ENCODE measurements at places on chromosomes 3 and 15.

- DNase-seq: no peak
Observed at GRCh38 chr3:97636465-97636864, 128.1 kb upstream of the ARL6 start.

GRCh38 chr3:194323785-194324735 is 27.1 kb downstream of the CPN2 start:
- DNase-seq: peak; percentile 88

DNA sequence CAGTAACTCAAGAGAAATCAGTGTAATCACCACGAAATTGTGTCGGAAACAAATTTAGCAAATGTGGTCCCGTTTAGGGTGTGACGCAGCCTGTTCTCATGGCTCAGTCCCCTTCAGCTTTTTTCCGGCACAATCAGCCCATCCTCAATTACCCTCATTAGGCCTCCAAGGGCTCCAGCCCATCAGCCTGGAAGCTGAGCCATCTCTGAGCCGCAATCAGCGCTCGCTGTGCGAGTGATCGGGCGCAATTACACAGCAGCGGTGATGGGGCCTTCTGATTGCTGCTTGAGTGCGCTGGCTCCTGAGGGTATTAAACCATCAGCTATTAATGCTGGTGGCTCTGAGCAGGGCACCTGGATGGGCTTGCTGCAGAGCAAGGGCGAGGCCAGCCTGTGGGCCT is 55.6 kb downstream of the PLXNA1 start:
- no peak for DNase-seq

GRCh38 chr15:73923156-73923487 is 3.1 kb upstream of the LOXL1 start:
- DNase-seq: no peak

DNA sequence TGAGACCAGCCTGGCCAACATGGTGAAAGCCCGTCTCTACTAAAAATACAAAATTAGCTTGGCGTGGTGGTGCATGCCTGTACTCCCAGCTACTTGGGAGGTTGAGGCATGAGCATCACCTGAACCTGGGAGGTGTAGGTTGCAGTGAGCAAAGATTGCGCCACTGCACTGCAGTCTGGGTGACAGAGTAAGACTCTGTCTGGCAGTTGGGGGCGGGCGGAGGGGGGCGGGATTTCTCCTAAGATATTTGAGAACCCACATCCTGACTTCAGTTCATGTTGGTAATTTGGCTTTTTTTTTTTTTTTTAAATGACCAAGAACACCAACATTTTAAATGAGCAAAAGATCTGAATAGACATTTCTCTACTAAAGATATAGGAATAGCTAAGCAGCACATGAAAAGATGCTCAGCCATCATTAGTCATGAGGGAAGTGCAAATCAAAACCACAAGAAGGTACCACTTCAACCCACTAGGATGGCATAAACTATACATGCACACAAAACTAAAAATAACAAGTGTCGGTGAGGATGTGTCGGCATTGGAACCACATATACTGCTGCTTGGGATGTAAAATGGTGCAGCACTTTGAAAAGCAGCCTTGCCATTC is 75.6 kb upstream of the LMOD3 start:
- DNase-seq: no peak

GRCh38 chr3:118682921-118683320 is 351.7 kb downstream of the IGSF11 start:
- DNase-seq: no peak

DNA sequence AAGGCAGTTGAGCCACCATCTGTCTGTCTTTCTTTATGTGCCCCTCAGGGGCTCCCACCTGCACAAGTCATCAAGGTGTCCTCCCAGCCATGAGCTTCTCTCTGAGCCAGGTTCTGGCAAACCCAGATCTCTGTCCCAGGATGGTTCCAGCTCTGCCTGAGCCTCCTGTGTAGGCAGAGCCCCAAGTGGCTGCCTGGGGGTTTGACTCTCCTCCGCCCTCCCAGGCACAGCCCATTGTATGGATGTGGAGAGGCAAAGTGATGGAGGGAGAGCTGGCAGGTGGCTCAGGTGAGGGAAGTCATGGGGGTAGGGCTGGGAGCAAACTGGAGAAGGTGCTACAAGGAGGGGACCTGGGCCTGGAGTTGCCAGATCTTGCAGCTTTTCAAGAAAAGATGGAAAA is 56.9 kb downstream of the GRIP2 start:
- DNase-seq: no peak

DNA sequence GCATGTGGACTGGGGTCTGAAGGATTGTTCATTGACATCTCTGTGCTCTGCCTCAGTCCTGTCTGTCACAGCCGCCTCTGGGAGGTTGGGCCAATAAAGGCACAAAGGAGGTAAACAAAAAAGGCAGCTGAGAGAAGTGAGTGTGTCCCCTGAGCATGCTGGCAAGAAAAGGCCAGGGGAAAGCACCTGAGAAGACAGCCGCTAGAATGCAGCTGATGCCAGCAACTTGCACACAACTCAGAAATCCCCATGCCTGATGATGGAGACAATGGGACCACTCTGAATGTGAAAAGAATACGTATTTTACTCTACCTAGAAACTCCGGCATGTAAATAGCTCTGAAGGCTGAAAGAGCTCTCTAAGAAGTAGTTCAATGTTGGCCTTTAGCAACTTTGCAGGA is 118.7 kb downstream of the KCNH8 start:
- no peak for DNase-seq

DNA sequence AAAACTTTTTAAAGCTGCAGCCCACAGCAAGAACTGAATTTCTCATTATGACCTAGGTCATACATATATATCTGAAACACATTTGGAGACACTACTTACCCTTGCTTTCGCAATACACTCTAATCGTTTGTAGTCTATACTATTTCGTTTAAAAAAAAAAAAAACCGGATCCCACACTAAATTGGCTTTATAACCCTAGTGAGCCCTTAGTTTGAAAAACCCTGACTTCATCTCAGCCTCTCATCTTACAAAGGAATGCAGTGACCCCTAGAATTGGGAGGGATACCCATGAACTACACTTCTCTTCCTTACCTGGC is 4.2 kb downstream of the RARRES1 start:
- DNase-seq: no peak

- no peak for DNase-seq
Observed at GRCh38 chr3:188400494-188401243, 246.7 kb downstream of the LPP start.

- DNase-seq: no peak
Observed at GRCh38 chr3:163273694-163274093, 1777.1 kb downstream of the OTOL1 start.

GRCh38 chr15:80660119-80660518 is 35.0 kb upstream of the ABHD17C start:
- peak; percentile 63 for DNase-seq

GRCh38 chr3:69530554-69530953 is 144.7 kb upstream of the FRMD4B start:
- no peak for DNase-seq

GRCh38 chr3:120418866-120419490 is 31.8 kb downstream of the FSTL1 start:
- DNase-seq: peak; percentile 56

- DNase-seq: no peak
Observed at GRCh38 chr3:139934613-139935015, 371 bp upstream of the CLSTN2 start.

- no peak for DNase-seq
Observed at GRCh38 chr15:31805090-31805662, 225.1 kb upstream of the CHRNA7 start.

DNA sequence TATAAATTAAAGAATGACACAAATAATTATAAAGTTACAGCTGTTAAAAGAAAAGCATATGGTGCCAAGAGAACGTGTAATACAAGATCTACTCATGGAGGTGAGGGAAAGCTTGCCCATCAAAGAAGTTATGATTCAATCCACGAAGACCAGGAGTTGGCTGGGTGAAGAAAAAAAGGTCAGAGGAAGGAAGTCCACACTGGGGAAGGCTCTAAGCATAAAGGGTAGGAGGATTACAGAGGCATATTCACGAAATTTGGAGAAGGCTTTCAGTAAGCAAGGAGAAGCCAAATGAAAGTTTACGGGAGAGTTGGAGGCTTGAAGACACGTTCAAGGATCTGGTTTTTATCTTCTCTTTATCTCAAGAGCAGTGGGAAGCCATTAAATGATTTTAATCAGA is 1.8 kb upstream of the TGFBR2 start:
- no peak for DNase-seq

DNA sequence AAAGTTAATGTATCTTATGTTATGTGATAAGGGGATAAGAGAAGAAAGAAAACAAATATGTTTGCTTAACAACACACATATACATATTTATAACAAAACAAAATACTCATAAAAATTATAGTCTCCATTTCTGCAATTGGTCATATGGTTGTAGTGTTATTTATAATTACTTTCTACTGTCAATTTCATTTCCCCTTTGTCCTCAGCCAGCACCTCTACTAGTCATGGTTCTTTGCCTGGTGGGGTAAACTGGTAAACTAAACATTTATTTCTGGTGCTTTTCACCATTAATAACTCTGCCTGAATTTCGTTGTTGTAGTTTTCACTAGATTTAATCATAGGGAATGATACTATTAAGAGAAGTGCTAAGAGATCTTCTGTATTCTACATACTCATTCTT is 88.0 kb upstream of the ALCAM start:
- no peak for DNase-seq

GRCh38 chr3:44398853-44399252 is 60.3 kb downstream of the TCAIM start:
- DNase-seq: no peak

GRCh38 chr3:159748425-159748824 is 240.2 kb upstream of the IL12A start:
- no peak for DNase-seq

GRCh38 chr3:9476935-9477334 is 76.7 kb downstream of the LHFPL4 start:
- no peak for DNase-seq

- DNase-seq: peak; percentile 37
Observed at GRCh38 chr15:72487070-72487797, 13.1 kb downstream of the ARIH1 start.

- DNase-seq: no peak
Observed at GRCh38 chr3:37953707-37954394, 36.7 kb upstream of the VILL start.

GRCh38 chr3:44932986-44933944 is 42.7 kb downstream of the ZDHHC3 start:
- DNase-seq: no peak

- DNase-seq: peak; percentile 25
Observed at GRCh38 chr3:131540143-131540542, 37.4 kb upstream of the MRPL3 start.

- no peak for DNase-seq
Observed at GRCh38 chr3:191280111-191280510, 49.1 kb upstream of the CCDC50 start.

DNA sequence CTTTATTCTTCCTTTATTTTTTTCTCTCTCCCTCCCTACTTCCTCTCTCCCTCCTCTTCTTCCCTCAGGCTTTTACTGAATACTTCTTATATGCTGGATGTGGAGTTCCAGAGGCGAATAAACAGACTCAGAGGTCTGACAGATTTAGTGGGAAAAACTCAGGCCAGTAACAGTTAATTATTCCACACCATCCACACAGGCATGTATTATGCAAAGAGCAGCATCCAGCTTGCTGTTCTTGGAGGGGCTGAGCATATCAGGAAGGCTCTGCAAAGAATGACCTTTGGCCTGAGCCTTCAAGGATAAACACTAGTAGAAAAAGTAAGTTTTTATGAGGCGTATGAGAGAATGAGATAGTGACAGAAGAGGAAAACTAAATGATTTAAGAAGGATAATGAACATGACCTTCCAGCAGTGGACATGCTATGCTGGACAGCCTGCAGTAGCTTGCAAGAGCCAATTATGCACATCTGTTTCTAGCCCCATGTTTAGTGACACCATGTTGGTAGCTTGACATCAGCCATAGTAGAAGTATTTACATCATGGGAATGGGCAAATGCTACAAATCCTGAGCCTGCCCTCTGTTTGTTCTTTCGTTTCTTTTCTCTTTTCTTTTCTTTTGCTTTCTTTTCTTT is 387.4 kb downstream of the EPHB1 start:
- no peak for DNase-seq

DNA sequence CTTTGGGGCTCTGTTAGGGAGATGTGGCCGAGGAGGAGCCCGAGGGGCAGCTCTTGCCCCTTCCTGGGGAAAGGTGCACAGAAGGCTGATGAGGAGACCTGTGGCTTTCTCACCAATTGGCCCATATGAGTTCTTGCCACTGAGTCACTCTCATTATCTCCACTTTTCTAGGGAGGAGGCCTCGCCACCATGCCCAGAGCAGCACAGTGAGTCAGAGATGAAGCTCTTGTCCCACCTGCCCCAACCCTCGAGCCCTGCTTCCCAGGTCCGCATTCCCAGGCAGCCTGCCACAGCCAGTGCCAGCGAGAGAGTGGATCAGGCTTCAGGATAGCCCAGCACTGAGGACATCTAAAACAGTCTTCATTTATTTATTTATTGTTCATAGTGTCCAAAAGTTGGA is 53.5 kb downstream of the AMOTL2 start:
- peak; percentile 49 for DNase-seq

DNA sequence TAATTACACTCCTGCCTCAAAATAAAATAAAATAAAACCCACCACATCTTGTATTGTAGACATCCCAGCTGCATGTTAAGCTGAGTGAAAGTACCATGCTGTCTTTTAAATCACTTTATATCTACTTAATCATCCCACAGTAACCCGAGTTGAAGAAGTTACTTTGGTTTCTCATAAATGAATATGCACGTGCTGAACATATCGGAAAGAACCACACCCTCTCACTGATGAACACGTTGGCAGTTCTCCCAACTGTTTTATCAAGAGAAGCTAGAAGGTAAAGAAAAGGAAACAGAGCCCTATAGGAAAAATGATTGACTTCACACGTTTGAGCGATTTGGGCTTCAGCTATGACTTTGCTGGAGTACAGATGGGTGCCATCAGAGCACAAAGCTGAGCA is 15.9 kb upstream of the TM4SF19 start:
- no peak for DNase-seq

DNA sequence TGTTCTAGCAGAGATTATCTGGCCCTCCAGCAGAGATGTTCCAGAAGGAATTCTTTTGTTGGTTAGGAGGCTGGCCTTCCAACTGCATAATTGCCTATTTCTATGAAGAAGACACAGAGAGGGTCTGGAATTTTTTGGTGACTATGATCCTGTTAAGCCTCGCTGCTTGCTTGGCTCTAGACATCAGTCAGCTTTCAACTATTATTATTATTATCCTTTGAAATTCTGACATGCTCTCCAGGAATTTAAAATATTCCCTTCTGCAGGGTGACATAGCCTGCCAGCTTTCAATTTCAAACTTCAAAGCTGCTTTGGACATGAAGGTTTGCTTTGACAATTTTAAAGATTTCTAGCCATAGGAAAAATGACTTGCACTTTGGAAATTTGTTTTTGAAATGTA is 26.3 kb upstream of the ZNF148 start:
- peak; percentile 88 for DNase-seq

DNA sequence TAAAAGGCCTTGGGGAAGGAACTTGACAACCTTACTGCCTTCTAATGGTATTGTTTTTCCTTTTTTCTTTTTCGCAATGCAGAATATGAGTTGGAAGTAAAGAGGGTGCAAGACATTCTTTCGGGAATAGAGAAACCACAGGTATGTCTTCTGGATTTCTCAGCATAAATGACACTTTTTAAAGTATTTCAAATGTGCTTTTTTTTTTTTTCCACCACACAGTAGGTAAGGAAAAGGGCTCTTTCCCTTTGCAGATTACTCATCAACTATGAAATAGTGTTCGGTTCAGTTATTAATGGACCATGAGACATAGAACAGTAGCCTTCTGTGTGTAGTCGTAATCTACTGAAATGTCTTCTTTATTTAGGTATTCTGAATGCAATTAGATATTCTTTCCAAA is 162.4 kb downstream of the GHSR start:
- peak; percentile 88 for DNase-seq

GRCh38 chr15:49288391-49288790 is 118.3 kb downstream of the GALK2 start:
- DNase-seq: no peak

- DNase-seq: no peak
Observed at GRCh38 chr15:66748708-66749035, 46.6 kb downstream of the SMAD6 start.

Measured in fibroblast of skin of right biceps (primary cell).